Activated CD4-positive, CD25-positive, alpha-beta regulatory T cell treated with anti-CD3 and anti-CD28 coated beads, Interleukin-2, amount 50 U/mL, for 16 hours (primary cell): ENCODE measurements at places on chromosomes 4 and X.

GRCh38 chr4:52751487-52751911, 274 bp upstream of the ERVMER34-1 start:
- DNase-seq = no peak

DNA sequence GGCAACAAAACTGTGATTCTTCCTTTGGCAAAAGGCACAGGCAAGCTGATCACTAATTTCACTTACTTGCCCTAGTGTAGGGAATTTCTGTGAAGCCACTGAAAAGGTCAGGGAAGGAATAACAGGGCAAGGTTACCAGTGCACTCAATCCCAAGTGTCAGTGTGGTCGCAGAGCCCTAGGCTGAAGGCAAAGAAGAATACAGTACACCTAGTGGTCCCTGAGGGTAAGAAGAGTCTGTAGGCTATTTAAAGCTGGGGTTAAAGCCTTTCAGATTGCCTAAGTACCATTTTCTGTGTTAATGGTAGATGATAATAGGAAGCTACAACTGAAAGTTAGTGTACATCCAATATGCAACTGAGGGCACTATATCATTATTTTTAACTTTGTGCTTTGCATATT, 173.6 kb upstream of the NRK start:
- DNase-seq = no peak

DNA sequence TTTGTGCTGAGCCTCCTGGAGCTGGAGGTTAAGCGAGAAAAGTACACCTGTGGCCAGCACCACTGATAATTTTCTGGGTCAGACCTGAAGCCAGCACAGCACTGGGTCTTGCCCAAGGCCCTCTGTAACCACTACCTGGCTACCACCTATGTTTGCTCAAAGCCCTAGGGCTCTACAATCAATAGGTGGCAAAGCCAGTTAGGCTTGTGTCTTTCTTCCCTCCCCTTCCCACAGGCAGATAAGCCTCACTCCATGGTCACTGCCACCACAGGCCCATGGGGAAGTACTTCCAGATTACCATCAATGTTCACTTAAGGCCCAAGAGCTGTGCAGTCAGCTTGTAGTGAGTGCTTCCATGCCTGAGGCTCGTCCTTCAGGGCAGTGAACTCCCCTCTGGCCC, 35.2 kb upstream of the ARMCX4 start:
- DNase-seq = no peak

DNA sequence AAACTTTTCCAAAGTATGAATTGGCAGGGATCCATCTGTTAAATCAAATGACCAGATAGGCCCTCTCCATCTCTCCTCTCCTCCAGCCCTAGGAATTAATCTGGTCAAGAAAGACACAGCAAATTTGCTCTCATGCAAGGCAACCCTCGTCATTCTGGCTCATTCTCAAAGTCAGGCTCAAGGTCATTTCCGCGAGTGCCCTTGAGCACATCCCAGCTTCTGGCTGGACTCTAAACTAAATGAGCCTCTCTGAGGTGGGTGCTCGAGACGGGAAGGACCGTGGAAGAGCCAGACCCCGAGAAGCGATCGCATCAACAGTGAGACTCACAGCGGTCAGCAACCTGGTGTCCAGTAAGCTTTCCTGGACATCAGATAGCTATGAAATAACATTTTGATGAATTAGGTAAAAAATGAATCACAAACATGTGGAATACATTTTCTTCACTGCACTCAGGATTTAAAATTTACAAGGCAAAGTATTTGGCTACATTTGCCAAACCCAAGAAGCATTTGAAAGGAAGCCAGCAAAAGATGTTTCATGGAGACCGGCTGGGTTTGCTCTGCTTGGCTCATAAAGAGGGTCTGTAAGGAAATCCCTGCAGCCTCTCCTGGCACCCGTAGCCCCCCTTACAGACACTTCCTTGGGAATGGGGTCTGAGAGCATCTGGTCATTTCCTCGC, 121.0 kb downstream of the ENPP6 start:
- DNase-seq = no peak

DNA sequence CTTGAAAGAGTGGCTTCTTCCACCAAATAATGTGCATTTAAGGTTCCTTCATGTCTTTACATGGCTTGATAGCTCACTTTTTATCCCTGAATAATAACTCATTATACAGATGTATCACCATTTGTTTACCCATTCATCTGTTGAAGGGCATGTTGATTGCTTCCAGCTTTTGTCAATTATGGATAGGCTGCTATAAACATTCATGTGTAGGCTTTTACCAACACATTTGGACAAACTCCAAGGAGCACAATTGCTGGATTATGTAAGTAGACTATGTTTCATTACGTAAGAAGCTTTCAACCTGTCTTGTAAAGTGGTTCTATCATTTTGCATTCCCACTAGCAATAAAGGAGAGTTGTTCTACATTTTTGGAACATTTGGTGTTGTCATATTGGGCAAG, 2637.0 kb downstream of the PCDH7 start:
- no peak for DNase-seq

- no peak for DNase-seq
These were observed 343.5 kb upstream of the SFRP2 start for GRCh38 chr4:154132406-154132805.

DNA sequence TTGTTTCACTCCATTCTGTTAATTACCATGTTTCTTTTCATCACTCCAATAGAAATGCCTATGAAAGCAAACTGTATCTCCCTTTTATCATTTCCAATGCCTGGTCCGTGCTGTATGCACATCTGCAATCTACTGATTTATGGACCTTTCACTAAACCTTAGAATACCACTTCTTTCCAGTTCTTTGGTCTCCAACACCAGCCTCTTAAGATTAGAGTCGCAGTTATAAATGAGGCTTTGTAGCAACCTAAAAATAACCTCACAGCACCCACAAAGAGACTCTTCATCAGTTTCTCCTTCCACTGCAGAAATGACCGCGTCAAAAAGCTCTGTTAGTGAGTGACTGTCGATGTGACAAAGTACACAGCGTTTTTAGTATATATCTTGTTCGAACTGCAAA, 282.6 kb downstream of the ADGRA3 start:
- no peak for DNase-seq

DNA sequence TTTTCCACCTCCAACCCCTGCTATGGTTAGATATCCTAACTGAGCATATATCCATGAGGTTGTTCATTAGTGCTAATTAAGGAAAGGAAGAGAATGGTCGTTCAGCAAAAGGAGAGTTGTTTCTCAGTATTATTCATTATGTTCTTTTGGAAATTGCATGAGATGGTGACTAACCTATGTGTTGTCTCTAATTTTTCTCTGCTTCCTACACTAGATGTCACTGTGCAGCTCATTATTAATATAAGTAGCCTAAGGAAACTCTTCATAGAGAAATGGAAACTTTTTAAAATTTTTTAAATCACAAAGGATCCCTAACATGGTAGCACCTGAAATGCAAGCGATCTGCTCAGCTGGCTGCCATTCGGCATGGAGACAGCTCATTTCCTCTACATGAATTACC, 67.7 kb upstream of the FAM9A start:
- DNase-seq = no peak
